ENCODE measurements at places on chromosomes 7 and 10.

GRCh38 chr10:110848106-110848505, 23.6 kb upstream of the PDCD4 start:
- no peak for DNase-seq

GRCh38 chr7:27897001-27897400, 157.0 kb downstream of the TAX1BP1 start:
- DNase-seq, result no peak

DNA sequence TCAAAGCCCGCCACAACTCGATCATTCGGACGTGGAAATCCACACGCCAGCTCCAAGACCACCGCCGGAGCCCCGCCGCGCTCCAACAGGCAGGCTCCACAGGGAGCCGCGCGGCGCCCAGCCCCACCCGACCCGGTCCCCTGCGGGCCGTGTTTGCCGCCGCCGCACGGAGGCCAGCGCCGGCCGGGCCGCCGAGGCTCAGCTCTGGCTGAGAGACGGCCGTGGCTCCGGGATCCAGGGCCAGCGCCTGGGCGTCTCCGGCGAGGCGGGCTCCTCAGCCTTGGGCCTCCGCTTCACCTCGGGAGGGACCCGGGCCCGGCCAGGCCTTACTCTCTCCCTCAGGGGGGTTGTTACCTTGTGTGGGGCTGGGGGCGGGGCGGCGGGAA, 333 bp downstream of the SMNDC1 start:
- DNase-seq, result no peak

GRCh38 chr7:46969303-46970130, 612.4 kb downstream of the TNS3 start:
- no peak for DNase-seq

DNA sequence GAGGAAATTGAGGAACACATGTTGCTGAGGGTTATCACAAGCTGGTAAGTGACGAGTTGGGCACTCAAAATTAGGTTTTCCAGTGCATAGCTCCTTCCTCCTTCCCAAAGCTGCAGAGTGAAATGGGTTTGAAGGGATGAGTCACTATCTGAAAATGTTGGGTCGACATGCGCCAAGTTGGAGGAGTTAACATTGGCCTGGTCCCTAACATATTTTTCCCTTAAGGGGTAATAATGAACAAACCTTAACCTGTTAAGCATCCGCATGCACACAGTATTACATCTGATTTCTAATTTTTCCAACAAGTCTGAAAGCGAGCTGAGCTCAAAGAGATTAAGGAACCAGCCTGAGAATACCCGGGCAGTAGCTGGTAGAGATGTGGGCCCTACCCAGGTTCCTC, 20.7 kb upstream of the TECTB start:
- DNase-seq, result no peak

- DNase-seq, result no peak
Observed at GRCh38 chr7:55019691-55020465, 1.1 kb downstream of the EGFR start.

- no peak for DNase-seq
Observed at GRCh38 chr7:29281782-29282541, 87.4 kb downstream of the CHN2 start.
